Muscle of arm (tissue), 14 donors: ENCODE measurements at places on chromosomes 11 and 22.
A peak's percentile ranks its signal among the peaks of the same experiment; 100 is the strongest.

GRCh38 chr11:76810151-76810853 lies 27.1 kb downstream of the TSKU start:
- no peak for DNase-seq

GRCh38 chr11:78365381-78365792 lies 52.2 kb downstream of the GAB2 start:
- DNase-seq = no peak

- DNase-seq = no peak
These were observed 24.0 kb upstream of the PRAME start for GRCh38 chr22:22583030-22583429.

DNA sequence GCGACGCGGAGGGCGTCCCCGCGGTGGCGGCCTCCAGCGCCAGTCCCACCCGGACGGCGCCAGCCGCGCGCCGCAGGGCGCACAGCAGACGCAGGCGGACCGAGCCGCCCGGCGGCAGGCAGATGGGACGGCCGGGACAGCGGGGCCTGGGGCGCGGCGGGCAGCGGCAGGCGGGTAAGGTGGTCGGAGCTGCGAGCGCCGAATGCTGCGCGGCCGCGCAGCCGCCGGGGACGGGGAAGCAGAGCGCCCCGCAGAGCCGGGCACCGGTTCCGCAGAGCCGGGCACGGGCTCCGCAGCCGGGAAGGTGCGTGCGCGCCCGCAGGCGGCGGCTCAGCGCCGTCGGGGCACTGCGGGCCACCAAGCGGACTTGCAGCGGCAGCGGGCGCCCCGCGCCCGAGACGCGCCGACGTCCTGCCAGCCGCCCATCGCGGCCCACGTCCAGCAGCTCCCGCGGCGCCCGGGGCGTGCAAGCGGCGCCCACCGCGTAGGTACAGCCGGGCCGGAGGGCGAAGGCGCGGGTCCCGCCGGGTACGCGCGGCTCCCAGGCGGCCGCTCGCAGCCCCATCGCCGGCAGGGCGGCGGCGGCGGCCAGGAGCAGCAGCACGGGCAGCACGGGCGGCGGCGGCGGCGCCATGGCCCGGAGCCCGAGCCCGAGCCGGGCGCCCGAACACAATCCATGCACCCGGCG lies 739 bp downstream of the CELSR1 start:
- DNase-seq = no peak

DNA sequence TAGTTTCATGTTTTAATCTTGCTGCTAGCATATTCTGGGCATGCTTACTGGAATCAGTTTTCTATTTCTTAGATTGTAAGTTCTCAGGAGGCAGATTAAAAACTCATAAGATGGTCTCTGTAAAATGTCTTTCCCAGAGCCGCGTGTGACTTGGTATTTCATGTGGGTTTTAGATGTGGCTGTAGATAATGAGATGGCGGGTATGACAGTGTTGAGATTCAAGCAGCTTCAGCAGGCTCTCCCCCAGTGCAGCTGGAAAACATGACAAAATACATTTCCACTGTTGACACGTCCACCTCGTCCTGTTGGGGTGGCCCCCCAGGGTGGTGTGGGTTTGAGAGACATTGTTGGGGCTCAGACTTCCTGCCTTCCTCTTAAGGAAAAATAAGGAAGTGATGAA lies 106.8 kb downstream of the KIRREL3 start:
- DNase-seq = no peak

DNA sequence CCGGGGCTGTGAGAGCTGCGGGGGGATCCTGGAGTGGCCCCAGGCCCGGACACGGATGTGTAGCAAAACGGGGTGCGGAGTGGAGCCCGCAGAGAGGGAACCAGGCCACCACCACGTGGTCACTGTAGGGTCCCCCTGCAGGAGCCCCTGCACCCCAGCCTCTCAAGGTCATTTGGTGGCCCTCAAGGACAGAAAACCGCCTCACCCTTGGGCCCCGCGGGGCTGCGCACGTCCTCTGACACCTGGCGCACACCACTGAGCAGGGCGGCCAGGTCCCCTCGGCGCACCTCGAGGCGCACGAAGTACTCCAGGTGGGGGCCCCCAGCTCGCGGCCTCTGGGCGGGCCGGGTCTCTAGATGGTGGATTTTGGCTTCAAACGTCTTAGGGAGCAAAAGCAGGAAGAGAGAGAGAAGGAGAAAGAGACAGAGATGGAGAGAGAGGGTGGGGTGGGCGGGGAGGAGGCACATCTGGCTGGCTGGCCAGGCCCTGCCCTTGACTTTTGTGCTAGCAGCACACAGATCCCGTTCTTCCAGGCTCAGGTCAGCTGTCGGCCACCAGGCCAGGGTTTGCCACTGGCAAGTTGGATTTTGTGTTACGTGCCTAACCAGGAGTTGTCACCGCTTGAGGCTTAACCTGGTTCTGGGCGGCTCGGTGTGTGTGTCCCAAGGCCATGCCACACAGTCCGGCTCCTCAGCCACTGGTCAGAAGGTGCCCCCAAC lies 3.2 kb downstream of the TH start:
- DNase-seq = no peak

- DNase-seq = no peak
These were observed 4.8 kb downstream of the VPS26B start for GRCh38 chr11:134229126-134229790.

- peak; percentile 76 for DNase-seq
These were observed 27.6 kb downstream of the RIBC2 start for GRCh38 chr22:45441138-45441537.

DNA sequence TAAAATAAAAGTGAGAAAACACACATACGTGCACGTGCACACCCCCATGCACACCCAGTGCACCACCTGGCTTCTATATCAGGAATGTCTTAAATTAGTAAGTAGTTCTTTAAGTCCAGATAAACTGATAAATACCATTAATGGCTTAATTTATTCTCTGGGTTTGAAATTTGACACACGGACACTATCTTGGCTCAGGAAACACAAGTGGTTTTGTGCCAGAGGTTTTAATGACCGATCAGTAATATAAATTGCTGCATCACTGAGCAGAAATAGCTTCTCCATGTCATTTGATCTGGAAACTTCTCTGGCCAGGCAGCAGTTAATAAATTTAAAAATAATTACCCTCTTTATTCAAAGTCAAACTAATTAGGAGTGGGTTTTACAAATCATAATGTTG lies 101.5 kb upstream of the NNMT start:
- DNase-seq = no peak

DNA sequence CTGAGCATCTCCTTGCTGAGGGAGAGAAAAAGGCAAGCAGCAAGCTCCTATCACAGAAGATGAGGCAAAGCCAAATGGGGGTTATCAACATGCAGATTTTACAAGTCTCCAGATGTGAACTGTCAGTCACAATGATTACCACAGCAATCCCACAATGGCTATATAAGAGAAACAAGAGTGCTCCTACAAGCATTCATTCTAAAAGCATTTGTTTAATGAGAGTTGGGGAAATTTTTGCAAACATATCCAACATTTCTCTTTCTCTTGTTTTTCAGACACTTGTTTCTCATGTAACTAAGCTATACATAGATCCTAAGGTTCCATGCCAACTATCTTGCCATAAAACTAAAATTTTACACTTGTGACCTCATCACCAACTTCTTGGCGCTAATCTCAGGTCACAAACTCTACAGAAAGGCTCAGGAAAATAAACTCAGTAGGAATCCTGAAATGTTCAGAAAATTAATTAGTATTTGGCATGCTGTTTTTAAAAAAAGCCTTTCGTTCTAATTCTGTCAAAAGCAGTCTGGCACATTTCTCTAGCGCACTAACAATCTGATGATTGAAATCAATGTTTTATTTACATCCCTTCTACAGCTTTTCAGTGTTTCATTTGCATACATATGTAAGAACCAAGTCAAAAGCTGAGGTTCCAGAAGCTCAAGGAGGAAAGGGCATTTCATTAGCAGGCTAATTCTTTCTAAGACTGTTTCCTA lies 199.5 kb downstream of the TTC28 start:
- DNase-seq = no peak
